ENCODE measurements at places on chromosomes 4 and X.

- DNase-seq, result peak; percentile 73
Measured at GRCh38 chrX:16712548-16713155, at the start of gene CTPS2. Gene CTPS2, minus strand, starts transcription at chrX:16712669. Its CDS starts 9,767 bp downstream, at chrX:16702902.

GRCh38 chr4:65918212-65918611 lies 247.9 kb upstream of the EPHA5 start:
- DNase-seq, result no peak

DNA sequence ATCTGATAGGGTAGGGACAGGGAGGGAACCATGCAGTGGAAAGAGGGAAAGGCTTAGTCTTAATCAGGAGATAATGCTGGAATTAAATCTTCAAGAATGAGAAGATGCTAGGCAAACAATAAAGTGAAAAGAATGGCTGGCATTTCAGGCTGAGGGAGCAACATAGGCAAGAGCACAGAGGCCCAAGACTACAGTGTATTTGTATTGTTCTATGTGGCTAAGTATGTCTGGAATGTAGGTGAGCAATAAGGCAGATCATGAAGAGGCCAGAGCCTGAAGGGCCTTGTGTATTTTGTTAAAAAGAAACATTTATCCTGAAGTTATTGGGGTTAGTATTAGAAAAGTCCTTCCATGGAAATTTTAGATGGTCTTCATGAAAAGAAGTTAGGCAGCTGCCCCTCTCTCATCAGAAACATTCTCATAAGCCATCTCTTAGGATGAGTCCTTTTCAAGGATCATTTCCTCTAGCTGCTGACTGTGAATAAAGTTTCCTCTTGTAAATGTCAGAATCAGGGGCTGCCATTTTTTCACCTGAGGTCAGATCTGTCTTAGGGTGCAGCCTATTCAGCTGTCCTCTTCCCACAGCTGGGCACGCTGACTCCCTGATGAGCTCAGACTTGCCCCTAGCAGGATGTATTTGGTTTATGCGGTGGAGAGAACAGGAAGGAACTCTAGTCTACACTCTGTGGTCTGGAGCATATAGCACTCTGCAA lies 46.3 kb downstream of the ATP10D start:
- DNase-seq, result peak; percentile 42

GRCh38 chrX:13380211-13380610 lies 60.4 kb upstream of the ATXN3L start:
- DNase-seq, result no peak

- DNase-seq, result no peak
Measured at GRCh38 chrX:46634577-46634976, 61.0 kb downstream of the CHST7 start.

GRCh38 chr4:184628103-184628502 lies 21.1 kb downstream of the CASP3 start:
- DNase-seq, result no peak

- DNase-seq, result no peak
Measured at GRCh38 chr4:104524026-104524425, 29.3 kb upstream of the CXXC4 start.

GRCh38 chr4:145740806-145741205 lies 60.9 kb downstream of the C4orf51 start:
- DNase-seq, result peak; percentile 16

DNA sequence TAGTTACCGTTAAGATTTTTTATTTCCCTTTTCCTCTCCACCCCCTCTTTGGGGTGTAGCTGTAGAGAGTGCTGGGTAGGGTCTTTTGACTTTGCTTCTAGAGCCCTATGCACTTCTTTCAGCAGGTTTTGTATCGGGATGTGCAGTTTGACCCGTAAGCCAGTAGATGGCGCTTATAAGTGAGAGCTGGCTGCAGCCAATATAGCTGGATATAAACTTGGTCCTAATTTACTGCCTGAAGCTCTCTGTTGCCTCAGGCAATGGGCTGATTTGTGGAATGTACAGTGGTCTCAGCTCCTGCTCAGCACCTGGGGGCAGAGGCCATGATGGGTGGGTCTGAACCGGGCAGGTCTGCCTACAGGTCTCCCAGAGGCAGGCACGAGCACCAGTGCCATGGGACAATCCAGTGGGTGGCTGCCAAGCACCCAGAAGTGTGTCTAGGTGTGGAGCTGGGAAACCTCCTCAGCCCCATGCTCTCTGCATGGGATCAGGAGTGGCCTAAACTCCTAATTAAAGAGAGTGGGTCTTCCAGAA lies 146.5 kb downstream of the SPANXN1 start:
- no peak for DNase-seq

DNA sequence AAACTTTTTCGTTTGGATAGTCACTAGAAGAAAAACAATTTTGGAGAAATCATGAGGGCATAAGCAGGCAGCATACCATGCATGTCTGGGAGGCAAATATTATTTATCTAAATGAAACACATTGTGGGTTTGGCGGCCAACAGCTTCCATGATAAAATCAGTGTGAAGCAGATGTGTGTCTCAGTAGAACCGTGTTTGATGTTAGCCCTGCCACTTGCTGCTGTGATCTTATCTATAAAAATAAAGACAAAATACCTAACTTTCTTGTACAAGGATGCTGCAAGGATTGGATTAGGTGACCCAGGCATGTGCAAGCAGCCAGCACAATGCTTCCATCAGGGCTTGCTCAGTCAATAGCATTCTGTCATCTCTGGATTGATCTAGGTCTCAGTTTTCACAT lies 341.4 kb downstream of the PACRGL start:
- DNase-seq, result no peak

- DNase-seq, result no peak
Measured at GRCh38 chrX:24465532-24465865, 413 bp downstream of the PDK3 start.

- peak; percentile 4 for DNase-seq
Measured at GRCh38 chr4:70239884-70240591, 2.4 kb upstream of the CSN3 start.

- DNase-seq, result no peak
Measured at GRCh38 chr4:145055533-145056257, 42.3 kb downstream of the ANAPC10 start.

- peak; percentile 14 for DNase-seq
Measured at GRCh38 chrX:107842715-107843400, 17.2 kb downstream of the MID2 start.

DNA sequence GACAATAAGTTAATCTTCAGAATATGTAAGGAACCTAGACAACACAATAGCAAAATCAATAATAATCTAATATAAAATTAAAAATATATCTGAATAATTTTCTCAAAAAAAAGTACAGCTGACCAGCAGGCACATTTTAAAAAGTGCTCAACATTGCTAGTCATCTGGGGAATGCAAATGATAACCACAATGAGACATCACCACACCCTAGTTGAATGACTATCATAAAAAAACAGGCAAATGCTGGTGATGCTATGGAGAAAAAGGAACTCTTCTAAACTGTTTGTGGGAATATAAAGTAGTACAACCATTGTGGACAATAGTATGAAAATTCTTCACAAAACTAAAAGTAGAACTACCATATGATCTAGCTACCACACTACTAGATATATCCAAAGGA lies 956.9 kb upstream of the NDST4 start:
- DNase-seq, result no peak

DNA sequence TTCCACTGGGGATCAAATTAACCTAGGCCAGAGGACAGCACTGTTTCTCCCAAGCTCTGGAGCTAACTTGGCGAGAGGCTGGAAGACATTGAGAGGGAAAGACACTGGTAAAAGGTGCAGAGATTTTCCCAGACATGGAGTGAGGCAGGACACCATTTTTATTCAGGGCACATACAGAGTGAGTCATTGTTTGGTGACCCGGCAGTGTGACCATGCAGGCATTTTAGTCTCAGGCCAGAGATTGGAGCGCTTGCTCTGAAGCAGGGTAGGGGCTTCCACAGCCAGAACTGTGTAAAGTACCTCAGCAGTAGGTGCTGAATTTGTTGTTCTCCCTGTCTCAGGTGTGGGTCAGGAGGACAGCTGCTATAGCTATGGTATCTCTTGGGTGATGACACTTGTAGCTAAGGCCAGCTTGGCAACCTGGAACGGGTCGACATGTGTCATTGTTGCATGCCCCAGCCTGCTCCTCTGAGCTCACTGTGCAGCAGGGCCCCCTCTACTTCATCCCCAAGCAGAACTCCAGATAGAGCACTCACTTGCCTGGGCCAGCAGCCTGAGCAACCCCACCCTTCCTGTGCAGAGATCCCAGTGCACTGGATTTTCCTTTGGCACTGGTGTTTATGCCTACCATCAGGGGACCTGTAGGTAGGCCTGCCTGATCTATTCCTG lies 79.8 kb upstream of the ATP8A1 start:
- DNase-seq, result no peak

GRCh38 chr4:183008492-183008891 lies 90.6 kb upstream of the WWC2 start:
- no peak for DNase-seq

DNA sequence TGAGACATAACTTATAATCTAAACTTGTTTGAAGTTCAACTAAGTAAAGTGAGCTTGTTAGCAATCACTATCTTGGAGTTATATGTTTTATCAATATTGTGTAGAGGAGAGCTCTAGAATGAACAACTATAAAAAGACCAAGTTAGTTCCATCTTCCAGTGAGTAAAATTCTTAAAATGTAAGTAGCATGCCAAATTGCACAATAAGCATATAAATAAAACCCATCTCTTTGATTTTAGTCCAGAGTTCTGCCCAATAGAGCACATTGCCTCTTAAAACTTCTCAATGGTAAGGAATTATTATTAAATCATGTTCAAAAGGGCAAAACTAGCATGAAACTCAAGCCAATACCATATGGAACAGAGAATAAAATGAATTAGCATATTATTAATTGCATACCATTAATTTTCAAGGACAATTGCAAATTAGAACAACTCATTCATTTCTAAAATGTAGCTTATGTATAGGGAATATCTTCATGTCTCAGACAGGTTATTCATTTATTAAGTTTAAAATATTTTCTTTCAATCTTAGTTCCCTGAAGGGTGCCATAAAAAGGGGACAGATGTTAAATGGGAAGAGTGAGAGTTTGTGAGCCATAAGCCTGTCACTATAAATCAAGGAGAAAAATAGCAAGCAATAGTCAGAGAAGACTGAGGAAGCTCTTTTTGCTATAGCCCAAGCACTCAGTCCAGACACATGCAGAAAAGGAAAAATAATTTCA lies 507.6 kb downstream of the CENPC start:
- no peak for DNase-seq

- DNase-seq, result no peak
Measured at GRCh38 chrX:117959045-117959444, 157.6 kb downstream of the KLHL13 start.

DNA sequence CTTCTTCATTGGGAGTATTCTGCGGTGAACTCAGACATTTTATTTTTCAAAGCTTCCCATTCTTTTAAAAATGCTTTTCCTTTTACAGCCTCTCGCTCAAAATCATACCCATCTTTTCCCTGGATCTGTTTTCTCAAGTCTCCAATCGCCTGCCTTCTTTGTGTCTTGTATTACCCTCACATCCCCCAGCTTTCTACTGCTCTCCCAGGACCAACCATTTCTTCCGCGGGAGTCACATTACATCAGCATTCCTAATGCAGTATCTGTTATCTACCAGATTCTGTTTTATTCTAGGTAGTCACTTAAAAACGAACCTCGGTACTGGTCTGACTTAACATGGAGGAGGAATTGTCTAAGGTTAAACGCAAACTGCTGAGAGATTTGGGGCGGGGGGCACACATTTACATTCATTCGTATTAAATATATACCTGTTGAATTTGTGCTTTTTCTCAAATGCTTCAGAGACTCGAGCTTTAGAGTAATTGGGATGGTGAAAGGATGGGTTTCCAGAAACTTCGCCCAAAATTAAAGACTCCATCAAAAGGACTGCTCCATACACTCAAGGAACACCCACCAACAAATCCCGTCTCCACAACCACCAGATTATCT lies 493 bp upstream of the UCHL1 start:
- DNase-seq, result peak; percentile 12

GRCh38 chrX:18616688-18617406 lies 55.1 kb downstream of the RS1 start:
- no peak for DNase-seq

- no peak for DNase-seq
Measured at GRCh38 chr4:13171292-13172057, 312.7 kb downstream of the RAB28 start.

GRCh38 chr4:140609548-140610425 lies 41.0 kb upstream of the UCP1 start:
- peak; percentile 73 for DNase-seq

DNA sequence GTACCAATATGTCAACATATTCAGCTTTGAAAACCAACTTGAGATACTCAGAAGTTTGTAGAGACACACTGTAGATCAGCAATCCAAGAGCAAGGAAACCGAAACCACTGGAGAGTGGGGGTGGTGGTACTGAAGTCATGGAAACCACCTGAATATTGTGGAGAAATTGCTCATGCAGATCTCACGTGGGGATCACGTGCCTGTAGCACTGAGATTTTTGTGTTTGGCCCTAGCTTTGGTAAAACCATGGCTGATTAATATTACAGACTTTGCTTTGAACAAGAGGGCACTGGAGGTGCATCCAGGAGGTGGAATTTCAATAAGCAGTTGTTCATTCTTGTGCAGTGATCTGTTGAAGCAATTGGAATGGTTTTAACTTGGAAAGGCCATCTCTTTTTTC lies 47.2 kb downstream of the GBA3 start:
- peak; percentile 87 for DNase-seq

DNA sequence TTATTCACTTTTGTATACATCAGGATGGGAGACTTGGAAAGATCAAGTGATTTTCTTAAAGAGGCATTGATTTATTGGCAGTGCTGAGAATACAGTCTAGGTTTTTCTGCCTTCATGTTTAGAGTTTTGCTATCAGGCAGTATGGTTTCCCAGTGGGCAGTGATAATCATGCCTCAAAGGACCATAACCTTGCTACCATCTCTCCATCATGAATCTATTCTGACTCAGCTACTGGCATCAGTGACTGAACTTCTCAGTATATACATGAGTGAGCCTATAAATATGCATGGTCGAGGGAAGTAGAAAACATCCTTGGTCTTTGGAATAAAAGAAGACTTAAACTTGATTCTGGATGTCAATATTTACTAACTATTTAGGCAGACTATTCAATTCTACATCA lies 562.0 kb upstream of the AADAT start:
- no peak for DNase-seq

- DNase-seq, result no peak
Measured at GRCh38 chr4:68109868-68110267, 19.8 kb downstream of the TMPRSS11F start.

GRCh38 chr4:6047130-6047673 lies 29.0 kb upstream of the C4orf50 start:
- DNase-seq, result no peak

- peak; percentile 54 for DNase-seq
Measured at GRCh38 chrX:130109429-130110378, 593 bp downstream of the ELF4 start.

GRCh38 chr4:75477201-75477600 lies 37.0 kb downstream of the RCHY1 start:
- DNase-seq, result no peak

GRCh38 chr4:82903737-82904136 lies 3.2 kb downstream of the THAP9 start:
- DNase-seq, result no peak
